Cortex of kidney (tissue), 1 donor: ENCODE measurements at places on chromosomes 13 and 19.

DNA sequence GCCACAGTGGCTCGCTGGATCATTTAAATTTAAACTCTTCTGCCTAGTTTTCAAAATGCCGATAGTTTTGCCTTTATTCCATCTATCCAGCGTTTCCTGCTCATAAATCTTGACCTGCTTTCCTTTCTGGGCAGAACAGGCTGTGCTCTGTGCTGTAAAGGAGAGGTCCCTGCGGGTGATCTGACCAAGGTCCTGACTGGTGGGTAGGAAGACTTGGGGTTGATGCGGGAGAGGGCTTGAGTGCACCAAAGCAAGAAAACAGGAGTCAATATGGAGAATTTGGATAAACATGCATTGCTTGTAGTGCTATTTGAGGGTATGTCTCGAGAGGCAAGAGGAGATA lies 533.6 kb downstream of the MYO16 start:
- no peak for DNase-seq

DNA sequence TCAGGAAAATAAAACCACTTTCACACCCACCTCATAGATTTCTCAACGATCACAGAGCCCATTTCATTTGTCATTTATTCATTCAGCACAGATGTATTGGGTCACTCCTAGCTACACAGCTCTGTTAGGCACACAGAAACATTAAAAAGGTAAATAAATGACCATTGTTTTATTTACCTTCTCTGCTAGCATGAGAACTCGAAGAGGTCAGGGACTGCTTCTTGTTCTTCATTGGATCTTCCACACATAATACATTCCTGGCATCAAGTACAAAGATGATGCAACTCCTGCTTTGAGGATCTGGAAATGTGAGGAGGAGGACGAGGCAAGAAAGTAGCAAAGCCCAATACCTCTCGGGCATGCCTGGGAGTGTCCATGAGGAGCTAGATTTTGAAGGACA lies 168.1 kb downstream of the RBM26 start:
- DNase-seq: no peak

- DNase-seq: no peak
Observed at GRCh38 chr19:18869023-18869618, 26.8 kb downstream of the CERS1 start.

DNA sequence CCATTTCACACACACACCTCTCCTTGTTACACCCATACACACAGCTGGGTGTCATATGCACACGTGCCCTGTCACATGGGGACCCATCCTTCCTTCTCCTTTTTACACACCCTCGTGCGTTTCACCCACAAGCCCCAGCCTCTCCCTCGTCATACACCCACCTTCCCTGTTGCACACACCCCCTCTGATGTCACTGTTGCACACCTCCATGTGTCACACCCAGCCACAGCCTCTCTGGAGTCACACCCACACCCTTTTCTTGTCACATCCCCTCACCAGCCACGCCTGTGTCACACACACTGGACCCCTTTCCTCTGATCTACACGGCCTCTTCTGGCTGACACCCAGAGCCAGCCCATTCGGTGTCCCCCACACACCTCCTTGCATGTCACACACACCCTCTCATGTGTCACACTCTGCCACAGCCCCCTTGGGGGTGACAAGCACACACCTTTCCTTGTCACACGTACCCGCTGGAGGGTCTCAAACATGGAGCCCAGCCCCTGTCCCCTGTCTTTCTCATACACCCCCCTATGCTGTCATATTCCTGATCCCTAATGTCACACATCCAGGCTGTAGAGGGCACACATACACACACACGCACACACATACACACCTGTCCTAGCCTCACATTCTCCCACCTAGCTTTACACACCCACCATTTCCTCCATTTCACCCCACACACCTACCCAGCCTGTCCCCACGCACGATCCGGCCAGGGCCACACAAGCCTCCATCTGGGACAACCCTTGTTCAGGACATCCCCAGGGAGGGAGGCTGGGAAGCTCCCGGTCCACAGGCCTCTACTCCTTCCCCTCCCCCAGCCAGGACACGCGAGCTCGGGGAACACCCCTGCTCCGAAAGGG lies 1.4 kb downstream of the NOVA2 start:
- no peak for DNase-seq

- DNase-seq: no peak
Observed at GRCh38 chr19:49496574-49497008, 357 bp downstream of the RPS11 start.

GRCh38 chr19:36210497-36210896 lies 4.0 kb downstream of the ZNF565 start:
- DNase-seq: no peak

- no peak for DNase-seq
Observed at GRCh38 chr13:25776722-25777121, 275.1 kb downstream of the SHISA2 start.

DNA sequence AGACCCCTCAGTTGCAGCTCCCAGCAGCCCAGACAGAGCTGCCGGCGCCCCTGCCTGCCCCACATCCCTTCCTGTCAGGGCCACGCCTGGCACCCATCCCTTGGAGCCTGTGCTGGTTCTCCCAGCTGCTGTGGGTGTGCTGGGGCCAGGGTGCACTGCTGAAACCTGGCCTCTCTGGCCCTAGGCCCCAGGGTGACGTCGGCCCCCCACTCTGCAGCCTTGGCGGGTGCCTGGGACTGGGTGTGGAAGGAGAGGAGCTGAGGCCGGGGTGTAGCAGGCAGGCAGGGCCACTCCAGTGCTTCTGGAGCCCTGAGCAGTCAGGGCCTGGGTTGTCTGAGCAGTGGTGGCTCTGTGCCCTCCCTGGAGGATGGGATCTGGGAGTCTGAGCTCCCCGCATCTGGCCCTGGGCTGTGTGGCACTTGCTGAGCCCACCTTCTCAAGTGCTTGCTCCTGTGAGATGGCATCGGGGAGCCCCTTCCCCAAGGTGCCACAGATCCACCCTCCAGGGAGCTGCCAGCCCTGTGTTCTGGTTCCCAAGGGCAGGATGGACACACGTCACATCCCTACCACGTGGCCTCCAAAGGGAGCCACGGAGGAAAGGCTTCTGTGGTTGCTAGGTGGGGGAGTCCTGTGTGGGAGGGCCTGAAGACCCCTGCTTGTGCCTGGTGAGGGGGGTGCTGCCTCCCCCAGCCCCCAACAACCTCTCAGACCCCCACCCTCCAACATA lies 5.2 kb downstream of the PLEKHJ1 start:
- DNase-seq: no peak
